ENCODE measurements at places on chromosomes 12 and 14.

DNA sequence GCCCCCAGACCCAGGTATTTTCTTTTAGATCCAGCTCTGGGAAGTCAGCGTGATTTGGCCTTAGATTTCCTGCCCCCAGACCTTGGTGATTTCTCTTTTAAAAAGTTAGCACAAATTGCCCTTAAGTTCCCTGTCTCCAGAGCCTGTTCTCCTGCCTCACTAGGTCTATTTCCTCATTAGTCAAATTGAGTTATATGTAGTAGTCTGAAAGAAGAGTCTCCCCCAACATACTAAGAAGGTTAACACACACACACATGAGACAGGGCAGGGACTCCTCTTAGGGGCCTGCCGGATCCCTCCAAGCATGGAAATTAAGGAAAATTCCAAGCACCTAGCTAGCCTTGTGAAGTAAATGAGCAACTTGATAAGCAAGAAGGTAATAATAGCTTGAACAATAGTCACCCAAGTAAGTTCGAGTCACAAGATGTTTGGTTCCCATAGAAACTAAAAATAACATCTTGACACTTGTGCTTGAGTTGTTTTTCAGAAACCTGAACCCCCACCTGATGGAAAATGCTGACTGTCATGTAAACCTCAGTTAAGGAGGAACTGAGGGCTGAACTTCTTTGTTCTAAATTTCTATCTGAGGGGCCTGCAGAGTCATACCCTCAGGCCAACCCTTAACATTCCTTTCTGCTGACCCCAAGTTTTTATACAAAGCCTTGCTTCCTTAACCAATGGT, 51.6 kb downstream of the CAND1 start:
- ATAC-seq, result peak; percentile 75

- ATAC-seq, result no peak
Measured at GRCh38 chr12:70196811-70197281, 46.4 kb upstream of the CNOT2 start.

DNA sequence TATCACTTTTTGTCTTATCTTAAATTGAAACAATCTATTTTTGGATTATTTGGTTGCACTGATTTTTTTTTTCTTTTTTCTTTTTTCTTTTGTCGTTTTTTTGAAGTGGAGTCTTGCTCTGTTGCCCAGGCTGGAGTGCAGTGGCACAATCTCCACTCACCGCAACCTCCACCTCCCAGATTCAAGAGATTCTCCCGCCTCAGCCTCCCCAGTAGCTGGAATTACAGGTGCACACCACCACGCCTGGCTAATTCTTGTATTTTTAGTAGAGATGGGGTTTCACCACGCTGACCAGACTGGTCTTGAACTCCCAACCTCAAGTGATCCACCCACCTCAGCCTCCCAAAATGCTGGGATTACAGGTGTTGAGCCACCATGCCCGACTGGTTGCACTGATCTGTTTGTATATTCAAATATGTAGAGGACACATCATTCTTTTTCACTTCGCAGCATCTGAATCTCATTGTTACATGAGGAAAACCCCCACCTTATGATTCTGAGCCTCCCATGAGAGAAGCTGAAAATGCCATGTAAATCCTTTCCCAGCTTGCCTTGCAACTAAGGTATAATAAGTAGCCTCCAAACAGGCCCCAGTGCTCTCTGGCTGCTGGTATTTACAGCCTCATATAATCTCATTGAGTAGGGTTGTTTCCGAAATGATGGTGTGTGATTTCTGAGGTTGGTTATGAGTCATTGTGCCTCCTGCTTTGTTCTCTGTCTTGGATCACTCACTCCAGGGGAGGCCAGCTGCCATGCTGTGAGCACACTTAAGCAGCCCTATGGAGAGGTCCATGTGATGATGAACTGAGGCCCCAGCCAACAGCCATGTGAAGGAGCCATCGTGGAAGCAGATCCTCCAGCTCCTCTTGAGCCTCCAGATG, 5.2 kb upstream of the HSP90B1 start:
- ATAC-seq, result peak; percentile 59

GRCh38 chr14:80862983-80863382, 78.6 kb downstream of the CEP128 start:
- no peak for ATAC-seq

DNA sequence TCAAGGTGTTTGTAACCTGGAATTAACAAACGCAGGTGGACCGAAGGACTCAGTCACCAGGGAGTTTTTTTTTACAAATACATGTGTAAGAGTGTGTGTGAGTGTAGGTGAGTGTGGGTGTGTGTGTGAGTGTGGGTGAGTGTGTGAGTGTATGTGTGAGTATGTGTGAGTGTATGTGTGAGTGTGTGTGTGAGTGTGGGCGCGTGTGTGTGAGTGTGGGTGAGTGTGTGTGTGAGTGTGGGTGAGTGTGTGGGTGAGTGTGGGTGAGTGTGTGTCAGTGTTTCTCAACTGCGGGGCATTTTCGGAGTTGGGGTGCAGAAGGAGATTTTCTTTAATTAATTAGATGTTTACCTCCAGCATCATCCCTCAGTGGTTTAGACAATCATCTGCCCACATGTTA, 1178.8 kb downstream of the VRK1 start:
- ATAC-seq, result no peak

- peak; percentile 2 for ATAC-seq
Measured at GRCh38 chr14:104887623-104888488, 22.8 kb downstream of the CEP170B start.

- no peak for ATAC-seq
Measured at GRCh38 chr14:22545842-22546721, 42.9 kb downstream of the DAD1 start.

DNA sequence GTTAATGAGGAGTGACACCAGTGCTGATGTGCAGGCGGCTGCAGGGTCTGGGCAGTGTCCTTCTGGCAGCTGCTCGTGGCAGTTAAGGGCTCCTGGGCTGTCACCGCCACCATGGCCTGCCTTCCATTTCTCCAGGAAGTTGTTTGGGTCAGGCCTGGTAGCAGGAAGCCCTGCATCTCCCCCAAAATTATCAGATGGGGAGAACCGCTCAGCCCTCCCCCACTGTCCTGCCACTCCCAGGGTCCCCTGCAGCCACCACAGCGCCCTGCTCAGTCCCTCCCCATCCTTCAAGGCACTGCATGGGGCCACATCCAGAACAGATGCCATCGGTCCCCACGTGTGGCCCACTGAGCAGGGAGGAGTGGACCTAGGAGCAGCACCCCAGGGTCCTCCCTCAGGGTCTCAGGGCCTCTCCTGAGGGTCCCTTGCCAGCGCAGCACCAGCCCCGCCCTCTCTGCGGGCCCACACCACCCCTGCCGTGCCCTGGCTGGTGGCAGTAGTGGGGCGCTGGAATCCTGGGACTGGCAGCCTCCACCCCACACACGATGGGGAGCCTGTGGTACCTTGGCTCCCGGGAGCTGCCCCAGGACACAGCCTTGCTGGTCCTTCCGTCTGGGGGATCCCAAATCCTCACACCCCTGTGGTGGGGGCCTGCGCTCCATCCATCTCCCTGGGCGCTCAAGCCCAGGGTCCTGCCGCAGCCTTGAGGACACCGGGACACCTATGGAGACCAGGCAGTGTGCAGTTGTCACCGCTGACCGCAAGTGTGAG, 10.3 kb upstream of the AMN start:
- no peak for ATAC-seq

- ATAC-seq, result no peak
Measured at GRCh38 chr12:109670731-109671130, 42.9 kb upstream of the FAM222A start.

DNA sequence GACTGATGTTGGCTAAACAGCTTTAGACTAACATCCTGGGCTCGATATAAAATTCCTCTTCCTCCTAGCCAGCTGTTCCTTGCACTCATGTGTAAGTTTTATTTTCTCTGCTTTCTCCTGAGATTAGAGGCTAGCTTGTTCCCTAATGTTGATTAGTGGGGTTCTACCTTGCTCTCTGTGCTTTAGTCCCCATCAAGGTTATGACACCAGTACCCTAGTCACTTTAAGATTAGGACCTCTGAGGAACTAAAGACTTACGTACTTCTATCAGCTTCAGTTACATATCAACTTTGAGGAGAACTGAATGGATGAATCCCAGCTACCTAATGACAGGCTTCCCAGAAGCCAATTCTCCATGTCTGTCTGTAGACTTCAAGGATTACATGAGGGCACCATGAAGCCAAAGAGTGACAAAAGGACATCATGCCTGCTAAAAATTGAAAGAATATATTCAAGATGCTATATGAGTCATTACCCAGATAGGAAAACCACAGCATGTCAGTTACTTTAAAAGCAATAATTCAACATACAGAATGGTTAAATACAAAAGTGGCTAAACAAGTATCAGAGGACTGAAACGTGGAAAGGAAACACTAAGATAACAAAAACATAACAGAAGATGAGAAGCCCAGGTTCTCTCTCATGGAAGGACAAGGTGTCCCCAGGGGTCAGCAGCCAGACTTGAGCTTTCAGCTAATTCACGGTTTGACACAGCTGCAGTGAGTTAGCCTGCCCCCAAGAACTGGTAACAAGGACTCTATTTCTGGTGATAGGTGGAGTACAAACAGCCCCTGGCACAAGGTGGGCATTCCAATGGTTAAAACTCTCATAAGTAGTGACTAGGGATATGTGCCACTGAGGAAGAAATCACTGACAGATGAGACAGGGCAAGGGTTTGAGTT, 20.4 kb downstream of the ADAM20 start:
- no peak for ATAC-seq

DNA sequence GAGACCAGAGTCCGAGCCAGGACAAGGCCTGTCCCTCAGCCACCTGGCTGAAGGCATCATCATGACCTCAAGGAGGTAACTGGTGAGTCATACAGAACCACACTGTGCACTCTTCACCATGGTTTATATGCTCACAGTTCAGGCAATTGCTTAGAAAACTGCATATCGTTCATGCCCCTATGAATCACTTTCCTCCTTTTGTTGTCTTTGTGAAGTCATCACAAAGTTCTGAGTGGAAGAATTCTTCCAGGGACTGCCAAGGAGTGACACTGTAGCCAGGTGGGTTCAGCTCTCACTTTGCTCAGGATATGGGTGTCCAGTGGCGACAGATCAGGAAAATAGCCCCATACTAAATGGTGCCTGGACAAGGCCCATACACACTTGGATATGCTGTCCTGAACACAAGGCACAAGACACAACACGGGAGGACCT, 92.5 kb downstream of the DPF3 start:
- ATAC-seq, result no peak

DNA sequence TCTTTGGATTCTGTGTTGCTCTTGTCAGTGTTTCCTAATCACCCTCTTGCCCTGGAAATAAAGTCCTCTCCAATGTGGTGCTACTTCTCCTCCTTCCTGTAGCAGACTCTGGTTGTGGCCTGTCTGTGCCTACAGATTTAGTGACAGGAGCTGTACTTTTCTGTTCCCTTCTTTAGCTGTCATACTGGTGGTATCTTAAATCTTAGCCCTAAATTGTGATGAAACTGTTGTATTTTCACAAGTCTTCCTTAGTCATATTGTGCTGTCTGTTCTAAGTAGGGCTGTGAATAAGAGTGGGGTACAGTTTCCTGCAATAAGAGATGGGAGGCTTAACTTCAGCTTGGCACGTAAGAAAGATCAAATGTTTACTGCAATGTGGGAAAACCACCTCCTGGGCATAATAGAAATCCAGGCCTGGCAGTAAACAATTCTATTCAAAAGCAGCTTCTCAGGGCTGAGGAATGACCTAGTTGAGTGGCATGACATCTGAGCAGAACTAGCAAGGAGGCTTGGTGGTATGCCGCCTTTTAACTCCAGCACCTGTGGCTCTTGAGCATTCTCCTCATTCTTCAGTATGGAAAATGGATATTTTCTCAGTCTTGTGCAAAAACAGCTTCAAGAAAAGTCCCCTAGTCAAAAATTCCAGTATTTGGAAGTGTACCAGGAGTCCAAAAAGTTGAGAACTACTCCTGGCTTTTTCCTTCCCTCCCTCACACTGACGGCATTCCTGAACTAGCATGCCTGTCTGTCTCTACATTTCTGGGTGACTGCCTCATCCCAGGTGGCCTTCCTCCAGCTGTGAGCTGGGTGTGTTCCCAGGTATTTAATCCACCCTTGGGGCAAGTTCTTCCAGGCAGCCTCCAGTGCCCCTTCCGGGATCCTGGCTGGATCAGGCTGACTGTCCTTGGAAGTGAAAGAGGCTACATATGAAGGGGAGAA, 19.5 kb downstream of the ANO6 start:
- ATAC-seq, result no peak

GRCh38 chr12:115941362-115941761, 336.1 kb downstream of the MED13L start:
- ATAC-seq, result no peak

- ATAC-seq, result no peak
Measured at GRCh38 chr14:85444635-85445034, 85.3 kb upstream of the FLRT2 start.

GRCh38 chr14:68908803-68909202, 70.3 kb downstream of the ACTN1 start:
- ATAC-seq, result no peak

DNA sequence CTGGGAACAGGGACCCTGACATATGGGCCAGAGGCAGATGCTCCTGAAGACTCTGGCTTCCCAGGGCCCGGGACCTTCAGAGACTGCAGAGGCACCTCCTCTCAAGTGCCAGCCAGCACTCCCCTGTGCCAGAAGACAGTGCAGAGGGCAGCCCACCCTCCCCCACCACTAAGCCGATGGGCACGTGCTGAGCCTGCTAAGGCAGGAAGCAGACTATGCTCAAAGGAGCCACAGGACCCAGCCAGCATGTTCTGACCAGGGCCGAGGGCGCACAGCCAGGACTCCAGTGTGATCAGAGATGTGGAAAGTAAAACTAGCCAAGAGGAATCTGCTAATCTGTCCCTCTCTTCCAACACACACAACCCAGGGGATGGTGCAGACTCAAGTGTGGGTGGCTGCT, 29.8 kb downstream of the DIO3 start:
- ATAC-seq, result no peak

DNA sequence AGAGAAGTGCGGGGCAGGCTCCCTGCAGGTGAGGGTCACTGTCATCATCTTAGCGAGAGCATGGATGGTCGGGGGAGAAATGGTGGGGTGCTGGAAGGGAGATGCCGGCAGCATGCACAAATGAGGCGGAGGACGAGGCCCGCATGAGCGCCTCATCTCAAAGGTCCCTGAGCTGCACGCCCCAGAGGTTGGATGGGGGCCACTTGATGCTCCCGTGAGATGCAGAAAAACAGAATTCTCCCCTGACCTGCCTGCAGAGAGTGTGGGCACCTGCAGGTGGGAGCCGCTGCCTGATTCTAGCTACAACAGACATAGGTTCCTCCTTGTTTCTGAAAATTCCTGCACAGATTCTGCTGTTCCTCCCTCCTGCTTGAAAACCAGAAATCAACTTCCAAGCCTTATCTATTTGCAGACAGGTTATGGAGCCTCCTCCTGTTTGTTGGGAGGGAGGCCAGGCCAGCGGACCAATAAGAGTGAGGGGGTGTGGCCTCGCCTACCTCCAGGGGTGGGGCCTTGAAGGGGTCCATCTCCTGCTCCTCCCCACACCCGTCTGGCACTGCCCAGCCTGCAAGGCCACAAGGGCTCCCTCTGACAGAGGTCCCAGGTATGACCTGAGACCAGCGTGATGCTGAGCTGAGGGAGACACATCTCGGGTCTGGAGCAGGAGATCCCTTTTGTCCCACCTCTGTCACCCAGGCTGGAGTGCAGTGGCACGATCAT, 67.2 kb downstream of the KDM2B start:
- peak; percentile 89 for ATAC-seq

All from stimulated activated memory B cell treated with anti-CD40 and anti-IgM and Interleukin-4, amounts not matched to agents 10 μg/mL and 1 μg/mL and 100 μg/mL, for 72 hours (primary cell).